NCI-H526 treated with DMSO at 0.1 percent for 48 hours (cell line): ENCODE measurements at places on chromosomes 2 and 18.

DNA sequence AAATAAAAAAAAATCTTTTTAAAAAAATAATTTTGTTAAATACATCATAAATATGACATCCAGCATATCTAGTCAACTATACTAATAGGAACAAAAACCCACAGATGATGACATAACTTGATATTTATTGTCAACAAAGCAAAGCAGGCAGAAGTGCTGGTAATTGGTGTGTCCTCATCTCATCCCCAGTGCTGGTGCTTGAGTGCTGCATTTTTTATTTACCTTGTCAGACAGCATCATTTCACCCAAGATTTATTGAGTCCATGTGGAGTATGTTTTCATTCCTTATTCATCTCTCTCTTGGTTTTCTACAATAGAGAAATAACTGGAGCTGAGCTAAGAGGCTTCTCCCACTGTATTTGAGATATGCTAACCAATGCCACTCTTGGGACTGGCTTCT is 191.6 kb upstream of the SLC14A2 start:
- DNase-seq, result no peak

GRCh38 chr18:57660961-57661360 is 39.3 kb upstream of the NARS1 start:
- DNase-seq, result no peak

- no peak for DNase-seq
Observed at GRCh38 chr18:22109535-22109934, 59.9 kb upstream of the GATA6 start.

DNA sequence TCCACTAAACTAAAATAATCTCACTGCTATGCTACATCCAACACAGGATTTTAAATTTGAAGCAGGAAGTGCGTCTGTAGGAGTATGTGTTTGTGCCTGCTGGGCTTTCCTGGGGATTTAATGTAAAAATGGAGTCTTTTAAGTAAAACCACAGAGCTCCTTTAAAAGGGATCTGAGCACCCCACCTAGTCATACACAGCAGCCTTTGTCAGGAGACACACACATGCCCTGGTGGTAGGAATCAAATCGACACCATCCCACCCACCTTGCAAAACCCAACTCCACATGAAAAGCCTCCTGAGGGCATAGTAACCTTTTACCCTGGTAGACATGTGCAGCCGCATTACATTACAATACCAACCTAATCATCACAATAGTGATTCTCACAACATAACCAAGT is 29.1 kb downstream of the UXS1 start:
- no peak for DNase-seq

GRCh38 chr2:112340475-112341267 is 65.3 kb downstream of the ZC3H6 start:
- no peak for DNase-seq

DNA sequence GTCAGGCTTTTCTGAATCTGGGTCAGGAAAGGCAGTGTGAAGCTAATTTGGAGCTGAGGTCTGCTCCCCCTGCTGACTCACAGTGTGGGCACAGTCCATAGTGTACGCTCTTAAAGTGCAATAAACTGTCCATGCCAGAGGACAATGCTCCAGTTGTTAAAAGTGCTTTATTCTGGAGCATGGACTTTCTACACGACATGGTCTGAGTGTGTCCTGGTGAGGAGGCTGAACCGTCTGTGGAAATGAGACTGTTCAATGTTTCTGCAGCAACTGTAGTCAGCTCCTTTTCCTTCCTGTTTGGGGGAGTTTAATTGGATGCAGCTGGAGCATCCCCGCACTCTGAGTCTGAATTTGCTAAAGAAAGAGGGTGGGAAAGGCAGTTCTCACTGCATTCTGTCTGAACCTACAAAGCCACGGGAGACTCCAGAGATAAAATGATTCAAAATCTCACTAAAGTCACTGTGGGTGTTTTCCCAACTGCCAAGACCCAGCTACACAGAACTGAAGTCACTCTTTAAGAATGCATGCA is 110.2 kb upstream of the TRIB2 start:
- DNase-seq, result no peak

DNA sequence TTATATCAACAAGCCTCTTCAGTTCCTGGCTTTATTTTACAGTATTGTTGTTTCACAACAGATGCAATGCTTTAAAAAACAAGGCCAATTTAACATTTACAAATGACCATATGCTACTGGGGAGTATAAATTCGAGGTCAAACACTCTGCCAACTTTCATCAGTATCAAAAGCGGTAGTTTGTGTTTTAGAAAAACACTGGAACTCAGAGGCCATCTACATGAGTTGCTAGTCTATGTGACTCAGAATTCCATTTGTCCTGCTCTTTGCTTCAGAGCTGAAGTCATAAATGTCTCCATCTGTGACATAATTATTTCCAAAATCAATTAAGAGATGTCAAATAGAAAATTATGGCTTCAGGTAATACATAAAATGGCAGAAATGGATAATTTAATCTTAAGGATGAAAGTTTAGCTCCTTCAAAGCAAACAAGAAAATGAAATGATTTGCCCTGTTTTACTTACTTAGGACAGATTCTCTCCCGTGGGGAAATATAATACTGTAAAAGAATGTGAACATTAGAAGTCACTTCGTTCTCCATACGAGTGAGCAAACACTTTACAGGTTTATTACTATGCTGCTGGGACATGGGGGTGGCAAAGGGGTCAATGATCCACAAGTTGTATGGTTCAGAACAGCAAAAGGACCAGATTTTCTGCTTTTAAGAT is 3.7 kb downstream of the MEX3C start:
- DNase-seq, result no peak

DNA sequence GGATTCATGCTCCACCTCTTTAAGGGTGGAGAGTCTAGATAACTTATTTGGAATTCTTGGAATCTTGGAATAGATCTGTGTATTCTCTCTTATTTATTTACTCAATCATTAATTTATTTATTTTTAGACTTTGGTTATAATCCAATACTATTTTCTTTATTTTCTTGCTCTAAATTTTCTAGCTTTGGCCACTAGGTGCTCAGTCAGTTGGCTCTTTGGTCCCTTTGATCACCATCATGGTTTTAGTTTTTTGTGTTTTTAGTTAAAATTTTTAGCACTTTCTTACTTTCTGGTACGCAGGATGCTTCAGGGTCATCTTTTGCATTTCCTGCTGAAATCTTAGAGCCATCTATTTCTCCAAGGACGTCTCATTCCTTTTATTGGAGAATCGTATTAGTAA is 5.2 kb upstream of the PLEK start:
- no peak for DNase-seq

DNA sequence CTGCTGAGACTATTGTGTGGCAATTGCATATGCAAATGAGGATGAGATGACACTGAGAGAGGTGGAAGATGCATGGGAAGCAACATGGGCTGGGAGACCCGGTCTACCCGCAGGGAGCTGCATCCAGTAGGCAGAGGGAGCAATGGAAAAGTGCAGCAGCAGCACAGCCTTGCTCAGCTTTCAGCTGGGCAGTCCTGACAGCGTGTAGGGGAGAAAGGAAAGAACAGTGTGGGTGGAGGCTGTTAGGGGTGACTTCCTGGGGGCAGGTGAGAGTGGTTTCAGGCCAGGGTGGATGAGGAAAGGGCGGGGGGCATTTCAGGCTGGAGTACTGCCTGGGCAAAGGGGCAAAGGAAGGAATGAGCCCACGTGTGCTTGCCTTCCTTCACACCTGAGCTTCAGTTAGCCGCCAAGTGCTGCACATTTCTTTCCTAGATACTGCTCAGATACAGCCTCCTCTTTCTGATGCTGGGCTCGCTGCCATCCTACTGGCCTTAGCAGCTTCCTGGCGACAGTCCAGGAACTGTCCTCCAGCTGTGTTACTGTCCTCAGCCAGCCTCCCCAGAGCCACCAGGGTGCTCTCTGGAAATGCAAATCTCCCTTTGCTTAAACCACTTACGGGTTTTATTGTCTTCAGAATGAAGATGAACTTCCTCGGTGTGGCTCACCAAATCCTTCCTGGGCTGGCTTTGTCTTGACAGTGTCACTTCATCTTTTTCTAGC is 276.3 kb downstream of the TSN start:
- DNase-seq, result peak; percentile 34

DNA sequence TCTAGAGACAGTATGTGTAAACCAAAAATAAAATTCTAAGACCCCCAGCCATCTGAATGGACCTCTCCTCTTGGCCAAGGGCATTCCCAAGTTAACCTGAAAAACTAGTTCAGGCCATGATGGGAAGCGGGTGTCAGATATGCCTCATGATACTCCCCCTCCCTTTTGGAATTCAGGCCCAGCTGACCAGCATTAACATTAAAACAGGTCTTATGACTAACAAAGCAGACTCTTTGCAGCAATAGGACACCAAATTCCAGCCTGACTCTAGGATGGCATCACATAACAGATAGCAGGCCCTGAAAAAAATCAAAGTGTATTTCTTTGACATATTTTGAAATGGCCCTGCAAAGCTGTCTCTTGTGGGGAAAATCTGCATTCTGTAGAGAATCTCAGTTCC is 73.3 kb upstream of the L3MBTL4 start:
- no peak for DNase-seq

DNA sequence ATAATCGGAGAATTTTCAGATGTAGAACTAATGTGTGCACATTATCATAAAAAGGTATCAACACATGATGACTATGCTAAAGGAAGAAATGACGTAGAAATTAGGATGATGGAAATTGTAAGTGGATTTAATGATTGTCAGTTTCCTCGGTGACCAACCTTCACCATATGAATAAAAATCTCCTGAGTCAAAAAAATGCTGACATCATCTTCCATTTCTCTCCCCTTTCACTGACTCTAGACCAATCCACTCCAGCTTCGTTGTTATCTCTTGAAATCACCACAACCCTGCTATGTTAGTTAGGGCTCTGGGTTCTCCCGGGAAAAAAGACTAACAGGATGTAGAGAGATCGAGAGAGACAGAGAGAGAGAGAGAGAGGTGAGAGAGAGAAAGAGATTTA is 204.8 kb upstream of the KYNU start:
- no peak for DNase-seq

GRCh38 chr2:10879624-10880585 is 31.8 kb upstream of the KCNF1 start:
- no peak for DNase-seq
